ENCODE measurements at places on chromosomes 12 and 14. TPM values are rescaled to one million over a fixed set of nuclear protein-coding genes. Genes with fewer than 3 reads are reported as not detected.

- no peaks in the 10 kb centered on the region for H3K4me1 ChIP-seq
- H3K27me3 ChIP-seq: no peaks in the 10 kb centered on the region
- no peaks in the 10 kb centered on the region for H3K36me3 ChIP-seq
- H3K4me3 ChIP-seq: no peak overlapping the region
- H3K27ac ChIP-seq: no peak overlapping the region
Observed at GRCh38 chr12:81150382-81150781, 72.5 kb downstream of the ACSS3 start.

GRCh38 chr12:11819643-11820042 lies 170.2 kb downstream of the ETV6 start:
- peaks cover 9% of the 10 kb centered on the region for H3K36me3 ChIP-seq
- no peak overlapping the region for H3K4me3 ChIP-seq
- H3K27ac ChIP-seq: no peak overlapping the region
- H3K27me3 ChIP-seq: 0 out of 2 replicates have a peak, but pooled peaks cover 1% of the 10 kb centered on the region

- no peaks in the 10 kb centered on the region for H3K36me3 ChIP-seq
- H3K27me3 ChIP-seq: no peaks in the 10 kb centered on the region
- H3K4me1 ChIP-seq: no peaks in the 10 kb centered on the region
- no peak overlapping the region for H3K27ac ChIP-seq
- no peak for DNase-seq
Observed at GRCh38 chr12:70040141-70040540, 203.1 kb upstream of the CNOT2 start.

- H3K4me3 ChIP-seq: no peak overlapping the region
- H3K36me3 ChIP-seq: no peaks in the 10 kb centered on the region
- DNase-seq: no peak
- peaks cover 2% of the 10 kb centered on the region for H3K27me3 ChIP-seq
- no peak overlapping the region for H3K27ac ChIP-seq
- H3K4me1 ChIP-seq: no peaks in the 10 kb centered on the region
Observed at GRCh38 chr12:58186914-58187313, 245.5 kb downstream of the ATP23 start.

GRCh38 chr12:25317553-25317952 lies 66.8 kb upstream of the KRAS start:
- H3K27me3 ChIP-seq: peaks cover 10% of the 10 kb centered on the region
- no peak for DNase-seq
- H3K4me3 ChIP-seq: no peak overlapping the region

DNA sequence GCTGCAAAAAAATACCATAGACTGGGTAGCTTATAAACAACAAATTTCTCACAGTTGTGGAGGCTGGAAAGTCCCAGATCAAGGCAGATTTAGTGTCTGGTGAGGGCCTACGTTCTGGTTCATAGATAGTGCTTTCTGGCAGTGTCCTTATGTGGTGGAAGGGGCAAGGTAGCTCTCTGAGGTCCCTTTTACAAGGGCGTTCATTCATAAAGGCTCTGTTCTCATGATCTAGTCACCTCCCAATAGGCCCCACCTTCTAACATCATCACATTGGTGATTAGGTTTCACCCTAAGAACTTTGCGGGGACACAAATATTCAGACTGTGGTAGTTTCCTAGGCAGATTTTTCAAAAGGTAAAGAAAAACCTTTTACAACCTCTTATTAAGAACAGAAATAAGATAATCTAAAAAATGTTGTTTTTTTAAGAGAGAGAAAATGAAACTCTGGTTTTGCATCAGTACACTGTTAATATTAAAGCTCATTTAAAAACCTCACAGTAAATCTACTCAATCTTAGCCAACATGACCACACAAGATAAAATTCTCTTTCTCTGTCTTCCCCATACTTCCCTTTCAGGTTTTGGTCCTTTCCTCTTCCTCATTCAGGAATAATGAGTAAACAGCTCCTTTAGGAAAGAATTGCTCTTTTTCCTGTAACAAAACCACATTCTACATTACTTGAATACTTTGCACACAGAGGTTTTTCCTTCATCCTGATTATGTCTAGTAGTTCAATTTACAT lies 117.5 kb downstream of the UNC79 start:
- H3K27ac ChIP-seq: no peak overlapping the region
- no peak for DNase-seq
- no peaks in the 10 kb centered on the region for H3K36me3 ChIP-seq
- no peaks in the 10 kb centered on the region for H3K4me1 ChIP-seq

DNA sequence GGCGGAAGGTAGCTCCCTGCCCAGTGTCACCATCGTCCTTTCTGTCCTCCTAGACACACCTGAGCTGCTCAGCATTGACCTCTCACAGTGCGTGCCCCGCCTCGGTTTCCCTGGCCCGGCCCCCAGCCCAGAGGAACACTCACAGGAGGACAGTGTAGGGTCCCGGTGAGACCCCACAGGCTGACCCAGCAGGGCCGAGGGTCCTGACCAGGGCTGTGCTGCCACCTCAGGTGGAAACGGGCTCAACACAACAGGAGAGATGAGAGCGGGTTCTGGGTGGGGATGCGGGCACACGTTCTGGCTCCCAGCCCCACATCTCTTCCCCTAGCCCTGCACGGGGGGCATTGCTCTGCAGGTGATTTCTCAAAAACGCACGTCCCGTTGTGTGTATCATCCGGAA lies 98.1 kb downstream of the PIWIL1 start:
- H3K4me1 ChIP-seq: no peaks in the 10 kb centered on the region
- H3K27ac ChIP-seq: no peak overlapping the region
- no peak for DNase-seq
- no peak overlapping the region for H3K4me3 ChIP-seq

The TRHDE gene
- 84.5 TPM for total RNA-seq

The ERP27 gene
- not detected for total RNA-seq

DNA sequence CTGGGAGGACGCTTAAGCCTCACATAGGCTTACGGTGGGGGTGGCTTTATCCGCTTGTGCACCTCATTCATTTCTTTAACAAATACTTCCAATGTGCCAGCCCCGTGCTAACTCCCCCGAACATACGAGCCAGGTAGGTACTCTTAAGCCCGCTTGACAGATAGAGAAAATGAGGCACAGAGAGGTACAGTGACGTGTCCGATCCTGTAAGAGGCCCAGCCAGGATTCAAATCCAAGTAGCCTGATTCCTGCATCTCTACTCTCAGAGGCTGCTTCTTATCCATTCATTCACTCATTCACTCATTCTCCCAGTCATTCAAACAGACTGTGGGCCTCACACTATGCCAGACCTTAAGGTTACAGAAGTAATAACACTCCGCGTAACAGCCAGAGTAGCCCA lies 477 bp downstream of the OAS3 start:
- DNase-seq: no peak
- peak overlapping the region; percentile 81 for H3K27ac ChIP-seq
- peaks cover 24% of the 10 kb centered on the region for H3K4me1 ChIP-seq
- H3K4me3 ChIP-seq: peak overlapping the region; percentile 96

- H3K27ac ChIP-seq: no peak overlapping the region
- peaks cover 7% of the 10 kb centered on the region for H3K4me1 ChIP-seq
- peak; percentile 24 for DNase-seq
- H3K27me3 ChIP-seq: peaks cover 9% of the 10 kb centered on the region
Observed at GRCh38 chr14:98953551-98954348, 318.2 kb downstream of the BCL11B start.

DNA sequence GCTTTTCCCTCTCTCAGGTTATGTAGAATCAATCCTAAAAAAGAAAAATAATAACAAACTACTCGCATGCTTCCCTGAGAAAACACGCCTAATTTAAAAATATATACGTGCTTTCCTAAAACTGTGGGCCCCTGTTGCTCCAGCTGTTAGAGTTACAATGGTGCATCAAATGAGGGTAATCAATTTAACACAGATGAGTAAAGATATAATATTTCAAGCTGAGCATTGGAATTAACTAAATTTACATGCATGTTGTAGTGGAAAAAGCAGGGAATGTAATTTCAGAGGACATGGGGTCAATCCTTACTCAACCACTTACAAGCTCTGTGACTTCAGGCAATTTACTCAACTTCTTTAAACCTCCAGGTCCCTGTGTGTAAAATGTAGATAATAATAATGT lies 22.4 kb upstream of the LGR5 start:
- H3K36me3 ChIP-seq: peaks cover 7% of the 10 kb centered on the region
- H3K27ac ChIP-seq: no peak overlapping the region
- peaks cover 11% of the 10 kb centered on the region for H3K27me3 ChIP-seq
- no peak for DNase-seq
- H3K4me1 ChIP-seq: no peaks in the 10 kb centered on the region

DNA sequence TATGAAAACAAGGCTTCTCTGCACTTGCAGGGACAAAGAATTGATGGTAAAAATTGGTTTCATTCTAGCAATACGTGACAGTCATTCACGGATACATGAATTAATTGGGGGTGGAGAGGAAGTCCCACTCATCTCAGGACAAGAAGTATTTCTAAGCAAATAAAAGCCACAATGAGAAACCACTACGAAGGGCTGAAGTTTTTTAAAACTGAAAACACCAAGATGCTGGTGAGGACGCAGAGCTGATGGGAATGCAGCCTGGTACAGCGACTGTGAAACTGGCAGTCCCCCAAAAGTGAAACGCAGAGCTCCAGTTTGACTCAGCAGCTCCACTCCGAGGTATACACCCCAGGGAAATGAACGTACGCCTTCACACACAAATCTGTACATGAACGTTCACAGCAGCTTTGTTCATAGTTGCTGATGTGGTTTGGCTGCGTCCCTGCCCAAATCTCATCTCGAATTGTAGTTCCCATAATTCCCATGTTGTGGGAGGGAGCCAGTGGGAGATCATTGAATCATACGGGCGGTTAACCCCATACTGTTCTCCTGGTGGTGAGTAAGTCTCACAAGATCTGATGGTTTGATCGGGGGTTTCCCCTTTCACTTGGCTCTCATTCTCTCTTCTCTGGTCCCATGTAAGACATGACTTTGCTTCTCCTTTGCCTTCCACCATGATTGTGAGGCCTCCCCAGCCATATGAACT lies 89.0 kb downstream of the SCARB1 start:
- peaks cover 39% of the 10 kb centered on the region for H3K4me1 ChIP-seq
- H3K27ac ChIP-seq: peak overlapping the region; percentile 93
- DNase-seq: peak; percentile 92
- peaks cover 1% of the 10 kb centered on the region for H3K27me3 ChIP-seq

DNA sequence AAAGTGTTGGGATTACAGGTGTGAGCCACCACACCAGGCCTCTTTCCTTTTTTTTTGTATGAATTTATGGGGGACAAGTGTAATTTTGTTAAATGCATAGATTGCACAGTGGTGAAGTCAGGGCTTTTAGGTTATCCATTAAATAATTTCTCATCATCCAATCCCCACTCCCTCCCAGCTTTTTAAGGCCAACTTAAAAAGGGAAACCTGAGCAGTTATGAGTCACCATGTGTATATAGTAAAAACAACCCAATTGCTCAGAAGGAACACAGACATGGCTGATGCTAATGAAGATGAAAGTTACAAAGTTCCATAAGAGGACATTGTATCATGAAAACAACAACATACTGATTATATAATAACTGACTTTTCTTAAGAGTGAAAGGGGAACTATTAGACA lies 25.6 kb upstream of the ARID2 start:
- H3K27ac ChIP-seq: no peak overlapping the region
- H3K27me3 ChIP-seq: no peaks in the 10 kb centered on the region
- H3K4me3 ChIP-seq: no peak overlapping the region
- no peaks in the 10 kb centered on the region for H3K36me3 ChIP-seq

The PTHLH gene
- total RNA-seq: 0.84 TPM

DNA sequence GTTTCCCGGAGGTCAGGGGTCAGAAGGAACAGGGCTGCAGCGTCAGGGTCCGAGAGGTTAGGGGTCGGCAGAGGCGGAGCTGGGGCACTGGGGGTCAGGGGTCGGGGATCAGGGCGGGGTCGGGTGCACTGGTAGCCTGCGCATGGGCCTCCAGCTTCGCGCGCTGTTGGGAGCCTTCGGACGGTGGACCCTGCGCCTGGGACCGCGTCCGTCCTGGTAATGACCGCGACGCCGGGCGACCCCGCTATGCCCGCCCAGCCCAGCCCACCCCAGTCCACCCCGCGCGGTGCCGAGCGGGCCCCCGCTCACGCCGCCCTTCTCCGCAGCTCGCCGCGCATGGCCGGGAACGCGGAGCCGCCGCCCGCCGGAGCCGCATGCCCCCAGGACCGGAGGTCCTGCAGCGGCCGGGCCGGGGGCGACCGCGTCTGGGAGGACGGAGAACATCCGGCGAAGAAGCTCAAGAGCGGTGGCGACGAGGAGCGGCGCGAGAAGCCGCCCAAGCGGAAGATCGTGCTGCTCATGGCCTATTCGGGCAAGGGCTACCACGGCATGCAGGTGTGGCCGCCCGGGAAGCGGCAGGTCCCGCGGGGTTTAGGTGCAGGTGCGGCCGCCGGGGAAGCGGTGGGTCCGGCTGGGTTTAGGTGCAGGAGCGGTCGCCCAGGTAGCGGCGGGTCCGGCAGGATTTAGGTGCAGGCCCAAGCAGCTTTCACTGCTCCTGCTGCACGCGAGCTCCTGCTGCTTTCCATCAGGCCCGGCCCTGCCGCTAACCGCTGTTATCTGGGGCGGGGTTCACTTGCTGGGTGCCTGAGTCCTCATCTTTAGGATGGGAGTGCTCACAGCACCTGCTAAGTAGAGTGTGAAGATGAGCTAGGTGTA lies 743 bp downstream of the PUS1 start:
- H3K4me3 ChIP-seq: peak overlapping the region; percentile 95
- DNase-seq: peak; percentile 30
- peak overlapping the region; percentile 75 for H3K27ac ChIP-seq
- H3K4me1 ChIP-seq: peaks cover 7% of the 10 kb centered on the region

GRCh38 chr14:53148671-53149070 lies 4.5 kb downstream of the DDHD1 start:
- H3K27me3 ChIP-seq: no peaks in the 10 kb centered on the region
- DNase-seq: no peak
- H3K36me3 ChIP-seq: peaks cover under 1% of the 10 kb centered on the region

The LRRIQ1 gene
- not detected for total RNA-seq

The USP44 gene
- total RNA-seq: not detected

GRCh38 chr12:16034136-16034817 lies 123.1 kb downstream of the DERA start:
- H3K27me3 ChIP-seq: no peaks in the 10 kb centered on the region
- H3K4me1 ChIP-seq: no peaks in the 10 kb centered on the region
- H3K27ac ChIP-seq: no peak overlapping the region
- DNase-seq: no peak

The HOXC9 gene
- total RNA-seq: 1.5 TPM

- no peaks in the 10 kb centered on the region for H3K27me3 ChIP-seq
- H3K27ac ChIP-seq: no peak overlapping the region
- H3K4me1 ChIP-seq: peaks cover 40% of the 10 kb centered on the region
- no peak for DNase-seq
- no peaks in the 10 kb centered on the region for H3K36me3 ChIP-seq
- no peak overlapping the region for H3K4me3 ChIP-seq
Observed at GRCh38 chr14:25095736-25096437, 45.9 kb upstream of the STXBP6 start.

The C12orf54 gene
- not detected for total RNA-seq
